ENCODE measurements at places on chromosomes 6 and 20.

DNA sequence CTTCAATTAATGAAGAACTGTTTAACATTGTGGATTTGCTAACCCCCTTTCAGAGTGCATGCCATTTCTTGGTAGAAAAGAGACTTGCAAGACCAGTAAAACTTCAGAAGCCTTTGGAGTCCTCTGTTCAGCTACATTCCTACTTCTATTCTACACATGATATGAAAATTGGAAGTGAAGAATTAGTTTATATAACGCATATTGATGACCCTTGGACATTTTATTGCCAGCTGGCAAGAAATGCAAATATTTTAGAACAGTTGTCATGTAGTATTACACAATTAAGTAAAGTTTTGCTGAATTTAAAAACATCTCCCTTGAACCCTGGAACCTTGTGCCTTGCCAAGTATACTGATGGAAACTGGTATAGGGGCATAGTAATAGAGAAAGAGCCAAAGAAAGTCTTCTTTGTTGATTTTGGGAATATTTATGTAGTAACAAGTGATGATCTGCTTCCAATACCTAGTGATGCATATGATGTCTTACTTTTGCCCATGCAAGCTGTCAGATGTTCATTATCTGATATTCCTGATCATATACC is 3.3 kb downstream of the TDRD6 start:
- no peak for DNase-seq

DNA sequence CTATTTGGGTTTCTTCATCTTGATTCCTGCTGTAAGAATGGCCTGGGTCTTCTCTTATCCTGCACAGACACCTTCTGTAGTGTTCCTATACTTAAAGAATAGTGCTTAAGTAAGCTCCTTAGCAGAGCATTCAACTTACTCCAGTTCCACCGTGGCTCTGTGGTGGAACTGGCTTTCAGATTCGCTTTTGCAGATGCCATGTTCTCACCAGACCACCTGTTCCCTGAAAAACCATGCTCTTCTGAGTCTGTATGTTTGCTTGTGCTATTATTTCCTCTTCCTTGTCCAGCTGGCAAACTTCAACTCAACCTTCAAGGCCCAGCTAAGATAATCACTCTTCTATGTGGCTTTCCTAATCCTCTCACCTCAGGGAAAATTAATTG is 4.9 kb downstream of the ELMO2 start:
- DNase-seq, result peak; percentile 44

DNA sequence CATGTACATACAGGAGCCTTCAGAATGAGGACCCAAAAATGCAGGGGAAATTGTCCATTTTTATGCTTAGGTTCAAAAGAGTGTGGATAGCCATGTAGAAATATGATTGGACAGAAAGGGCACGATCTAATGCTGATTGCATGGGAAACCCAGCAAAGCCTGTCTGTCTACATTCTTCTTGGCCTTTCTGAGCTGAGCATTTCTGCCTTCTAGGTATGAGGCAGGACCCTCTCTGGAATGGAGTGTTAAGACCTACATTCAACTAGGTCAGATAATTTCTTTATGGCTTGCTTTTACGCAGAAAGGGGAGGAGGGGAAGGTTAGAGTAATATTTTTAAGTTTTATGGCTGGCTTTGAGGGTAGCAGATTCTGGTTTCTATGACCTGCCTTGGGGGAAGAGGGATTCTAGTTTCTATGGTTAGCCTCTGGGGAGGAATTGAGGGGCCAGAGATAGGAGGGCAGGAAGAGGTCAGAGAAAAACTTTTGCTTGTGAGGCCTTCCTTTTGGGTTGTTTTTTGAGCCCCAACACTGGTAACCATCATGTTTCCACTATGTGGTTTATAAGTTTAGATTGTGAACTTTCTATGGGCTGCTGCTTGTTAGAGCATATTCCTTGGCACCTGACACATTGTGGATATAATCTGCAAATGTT is 63.5 kb downstream of the LYRM2 start:
- no peak for DNase-seq

- no peak for DNase-seq
Observed at GRCh38 chr6:113476937-113477839, 380.0 kb upstream of the MARCKS start.

DNA sequence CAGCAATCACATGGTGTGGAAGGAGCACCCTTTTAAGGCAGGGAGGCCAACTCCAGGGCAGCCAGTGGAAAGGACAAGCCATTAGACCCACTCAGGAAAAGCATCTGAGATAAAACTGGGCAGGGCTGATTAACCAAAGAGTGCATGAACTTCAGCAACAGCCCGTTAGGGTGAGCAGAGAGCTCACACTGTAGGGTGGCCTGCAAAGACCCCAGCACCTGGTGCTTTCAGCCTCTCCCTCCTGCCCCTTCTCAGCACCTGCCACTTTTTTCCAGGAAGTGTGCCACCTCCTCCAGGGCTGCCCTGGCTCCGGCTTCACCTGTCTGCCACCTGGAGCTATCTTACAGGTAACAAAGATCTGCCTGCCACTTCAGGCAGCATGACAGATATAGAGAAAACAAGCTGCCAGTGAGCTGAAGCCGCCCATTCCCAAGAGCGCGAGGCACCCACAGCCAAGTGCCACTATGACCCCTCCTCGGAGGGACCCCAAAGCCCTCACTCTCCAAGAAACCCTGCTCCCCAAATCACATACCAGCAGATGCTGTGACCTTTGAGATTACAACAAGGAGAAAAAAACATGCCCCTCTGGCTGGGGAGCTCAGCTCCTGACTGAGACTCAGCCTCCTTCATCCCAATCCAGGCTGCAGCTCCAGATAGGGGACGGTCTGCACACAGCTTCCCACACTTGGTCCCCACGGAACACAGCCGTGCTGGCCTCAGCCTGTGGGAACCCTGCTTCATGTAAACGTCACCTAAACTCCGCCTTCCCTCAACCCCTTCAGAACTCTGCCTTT is 71.2 kb downstream of the ABHD12 start:
- no peak for DNase-seq

- no peak for DNase-seq
Observed at GRCh38 chr20:53894707-53895384, 175.5 kb downstream of the BCAS1 start.

DNA sequence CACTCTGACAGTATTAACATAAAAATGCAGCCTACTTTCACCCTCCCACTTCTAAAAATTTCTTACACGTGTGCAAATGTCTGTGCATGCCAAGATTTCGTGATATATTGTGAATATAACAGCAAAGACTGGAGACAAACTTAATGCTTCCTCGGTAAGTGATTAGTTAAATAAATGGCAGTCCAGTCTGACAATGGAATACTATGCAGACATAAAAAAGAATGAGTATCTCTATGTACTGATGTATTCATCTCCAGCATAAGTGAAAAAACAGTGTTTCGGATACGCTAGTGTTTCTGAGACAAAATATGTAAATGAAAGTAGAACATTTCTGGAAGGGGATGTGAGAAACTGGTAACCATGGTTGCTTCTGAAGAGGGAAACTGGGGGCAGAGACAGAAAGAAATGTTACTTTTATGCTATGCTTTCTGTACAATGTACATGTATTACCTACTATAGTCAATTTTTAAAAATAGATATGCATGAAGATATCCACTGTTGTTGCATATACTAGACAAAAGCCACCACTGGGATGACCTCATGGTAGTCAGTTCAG is 7.0 kb downstream of the SLC22A23 start:
- DNase-seq, result no peak

- DNase-seq, result no peak
Observed at GRCh38 chr6:150541576-150541975, 58.1 kb upstream of the PLEKHG1 start.
